ENCODE measurements at places on chromosomes 1 and 21. TPM values are rescaled to one million over a fixed set of nuclear protein-coding genes. Genes with fewer than 3 reads are reported as not detected.

GJA8 gene
- not detected for total RNA-seq

TTC39A gene
- not detected for total RNA-seq

LRRC38 gene
- not detected for total RNA-seq

GPR157 gene
- 6.5 TPM for total RNA-seq

GNPAT gene
- 80.1 TPM for total RNA-seq

CRYAA gene
- total RNA-seq = not detected

CD1E gene
- total RNA-seq = not detected

MAP7D1 gene
- total RNA-seq = 191 TPM

C1orf52 gene
- total RNA-seq = 26.5 TPM

ANKRD45 gene
- not detected for total RNA-seq

ZBED6 gene
- total RNA-seq = 12.9 TPM

FNDC10 gene
- 0.76 TPM for total RNA-seq

SLC1A7 gene
- total RNA-seq = 4.5 TPM

NPPA gene
- total RNA-seq = not detected

Measured in SJSA1 (cell line).